ENCODE measurements at places on chromosomes 2 and 18. TPM values are rescaled to one million over a fixed set of nuclear protein-coding genes. Genes with fewer than 3 reads are reported as not detected.

Gene ELOA2
- total RNA-seq = not detected

Gene FTCDNL1
- total RNA-seq = 3.3 TPM

Gene GAREM2
- 1.3 TPM for total RNA-seq

Gene PREPL
- total RNA-seq = 49.0 TPM

Gene PDE11A
- not detected for total RNA-seq

Gene TGFA
- 0.73 TPM for total RNA-seq

Gene PPP1CB
- 296 TPM for total RNA-seq
